ENCODE measurements at places on chromosomes 16 and 17. TPM values are rescaled to one million over a fixed set of nuclear protein-coding genes. Genes with fewer than 3 reads are reported as not detected.

DNA sequence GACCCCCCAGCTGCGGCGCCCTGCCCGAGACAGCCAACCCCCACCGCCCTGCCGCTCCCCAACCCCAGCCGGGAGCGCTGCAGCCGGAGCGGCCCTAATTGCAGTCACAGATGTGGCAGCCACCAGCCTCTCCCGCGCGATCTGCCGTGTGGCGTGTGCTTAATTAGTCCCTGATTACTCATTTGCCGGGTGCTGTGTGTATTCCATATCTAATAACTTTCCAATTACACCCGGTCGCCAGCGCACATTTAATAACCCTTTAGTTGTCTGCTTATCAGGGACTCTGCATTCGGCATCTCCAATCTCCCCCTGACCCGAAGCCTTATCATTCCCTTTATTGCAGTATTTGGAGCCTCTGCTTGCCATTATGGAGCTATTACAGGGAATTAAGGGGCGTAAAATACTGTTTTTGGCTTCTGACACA, 236.7 kb upstream of the CIBAR2 start:
- H3K27me3 ChIP-seq = peaks cover under 1% of the 10 kb centered on the region
- no peak overlapping the region for H3K27ac ChIP-seq
- H3K36me3 ChIP-seq = no peaks in the 10 kb centered on the region
- no peak for DNase-seq
- no peak overlapping the region for H3K4me3 ChIP-seq
- H3K4me1 ChIP-seq = no peaks in the 10 kb centered on the region

The TEDC2 gene
- 24.0 TPM for total RNA-seq

DNA sequence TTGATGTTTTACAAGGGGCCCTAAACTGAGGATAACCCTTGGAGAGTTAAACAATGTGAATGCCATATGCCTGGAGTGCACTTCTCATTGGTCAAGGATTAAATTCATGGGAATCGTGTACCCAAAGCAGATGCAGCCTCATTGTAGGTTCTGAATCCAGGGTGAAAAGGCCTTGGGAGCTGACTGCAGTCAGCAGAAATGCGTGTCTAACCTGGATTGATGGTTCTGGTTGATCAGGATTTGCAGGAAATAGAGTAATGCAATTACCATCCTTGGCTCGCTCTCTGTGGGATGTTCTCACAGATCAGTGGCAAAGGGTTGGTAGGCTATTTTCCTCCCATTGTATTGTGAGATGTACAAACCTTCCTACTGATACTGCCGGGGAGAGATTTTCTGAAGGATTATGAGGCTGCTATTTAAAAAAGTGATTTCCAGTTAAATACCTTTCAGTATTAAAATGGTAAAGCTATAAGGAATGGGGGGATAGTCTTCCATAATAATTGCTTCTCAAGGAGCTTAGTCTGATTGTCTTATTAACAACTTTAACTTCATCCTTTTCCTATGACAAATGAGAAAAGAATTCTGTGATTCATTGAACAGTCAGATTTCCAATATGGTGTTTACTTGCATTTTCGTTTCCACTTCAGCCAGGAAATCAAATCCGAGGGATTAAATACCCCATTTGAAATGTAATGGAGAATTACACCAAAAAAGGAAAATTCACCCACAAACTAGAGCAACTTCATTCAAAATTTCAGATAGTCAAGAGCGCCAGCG, 1028.1 kb upstream of the EEF2KMT start:
- no peaks in the 10 kb centered on the region for H3K27me3 ChIP-seq
- DNase-seq = no peak
- H3K4me3 ChIP-seq = no peak overlapping the region
- no peaks in the 10 kb centered on the region for H3K4me1 ChIP-seq
- H3K36me3 ChIP-seq = no peaks in the 10 kb centered on the region

The SARM1 gene
- 25.7 TPM for total RNA-seq

- peaks cover 53% of the 10 kb centered on the region for H3K4me1 ChIP-seq
- H3K27ac ChIP-seq = peak overlapping the region; percentile 16
- H3K36me3 ChIP-seq = no peaks in the 10 kb centered on the region
- no peak overlapping the region for H3K4me3 ChIP-seq
These were observed 49.8 kb downstream of the UBE2G1 start for GRCh38 chr17:4316648-4317047.

DNA sequence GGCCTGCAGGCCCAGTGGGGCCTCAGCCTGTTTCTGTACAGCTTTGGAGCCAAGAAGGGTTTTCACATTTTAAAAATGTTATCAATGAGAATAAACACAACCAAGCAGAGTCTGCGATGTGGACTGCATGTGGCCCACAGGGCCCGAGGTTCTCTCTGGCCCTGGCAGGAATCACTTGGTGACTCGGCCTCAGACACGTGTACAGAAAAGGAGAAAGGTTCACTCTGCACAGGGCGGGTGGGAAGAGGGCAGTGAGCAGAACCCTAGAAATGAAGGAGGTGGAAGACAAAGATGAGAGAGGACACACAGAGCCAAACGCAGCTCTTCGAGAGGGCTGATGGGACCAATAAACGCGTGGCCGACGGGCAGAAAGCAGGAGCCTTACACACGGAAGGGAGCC, 11.6 kb upstream of the ZNF750 start:
- no peak for DNase-seq
- peaks cover 11% of the 10 kb centered on the region for H3K4me1 ChIP-seq
- no peak overlapping the region for H3K4me3 ChIP-seq

GRCh38 chr16:68079626-68080344, 5.4 kb upstream of the NFATC3 start:
- H3K27me3 ChIP-seq = no peaks in the 10 kb centered on the region
- peak overlapping the region; percentile 96 for H3K27ac ChIP-seq
- peak; percentile 78 for DNase-seq
- peaks cover 78% of the 10 kb centered on the region for H3K4me1 ChIP-seq

DNA sequence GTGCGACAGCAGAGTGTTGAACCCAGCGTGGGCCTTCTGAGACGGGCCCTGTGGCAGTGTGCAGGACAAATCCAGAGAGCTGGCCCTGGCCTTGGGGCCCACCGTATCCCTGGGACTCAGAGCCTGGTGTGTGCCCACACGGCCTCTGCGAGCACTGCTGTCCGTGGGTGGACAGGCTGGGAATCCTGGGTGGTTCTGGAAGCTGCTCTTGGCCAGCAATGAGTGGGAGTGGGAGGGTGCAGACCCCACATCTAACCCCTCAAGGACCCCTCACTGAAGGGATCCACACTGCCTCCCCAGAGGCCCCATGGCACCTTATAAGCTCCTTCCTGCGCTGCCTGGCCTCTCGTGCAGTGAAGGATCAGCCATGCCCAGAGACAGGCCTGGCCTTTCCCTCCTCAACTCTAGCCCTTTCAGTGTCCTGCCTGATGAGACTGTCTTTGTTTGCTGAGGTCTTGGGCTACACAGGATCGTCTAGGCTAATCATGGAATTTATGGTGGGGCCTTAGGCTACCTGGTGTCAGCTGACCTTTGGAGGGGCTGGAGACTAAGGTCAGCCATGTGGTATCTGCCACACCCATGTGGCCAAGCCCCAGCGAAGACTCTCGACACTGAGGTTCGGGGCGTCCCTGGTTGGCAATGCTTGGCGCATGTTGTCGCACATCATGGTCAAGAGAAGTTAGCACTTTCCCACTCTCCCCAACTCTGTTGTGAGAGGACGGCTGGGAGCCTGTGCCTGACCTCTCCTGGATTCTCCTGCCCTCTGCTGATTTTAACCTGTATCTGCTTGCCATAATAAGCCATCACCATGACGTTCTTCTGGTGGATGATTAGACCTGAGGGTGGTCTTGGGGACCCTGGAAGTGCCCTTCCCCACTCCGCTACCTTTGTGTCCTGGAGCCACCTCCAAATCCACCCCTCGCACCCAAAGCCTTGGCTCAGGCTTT, 16.4 kb upstream of the GINS2 start:
- H3K27ac ChIP-seq = no peak overlapping the region
- no peaks in the 10 kb centered on the region for H3K4me1 ChIP-seq
- H3K27me3 ChIP-seq = no peaks in the 10 kb centered on the region
- H3K36me3 ChIP-seq = no peaks in the 10 kb centered on the region
- no peak for DNase-seq

DNA sequence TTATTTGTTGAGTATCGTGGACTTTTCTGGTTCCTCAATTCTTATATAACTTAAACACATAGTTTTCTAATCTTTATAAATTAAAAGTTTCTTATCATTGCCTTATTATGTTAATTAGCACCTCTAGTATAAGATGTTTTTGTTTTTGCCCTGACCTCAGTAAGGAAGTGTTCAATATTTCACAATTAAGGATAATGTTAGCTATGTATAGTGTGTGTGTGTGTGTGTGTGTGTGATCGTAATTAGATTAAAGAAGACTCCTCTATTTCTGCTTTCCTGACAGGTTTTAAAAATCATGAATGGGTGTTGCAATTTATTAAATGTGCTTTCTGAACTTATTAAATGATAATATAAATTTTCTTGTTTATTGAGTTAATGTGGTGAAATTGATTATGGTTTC, 12.0 kb downstream of the IL21R start:
- no peak for DNase-seq
- H3K27ac ChIP-seq = peak overlapping the region; percentile 34
- H3K36me3 ChIP-seq = peaks cover 89% of the 10 kb centered on the region

- DNase-seq = no peak
- no peaks in the 10 kb centered on the region for H3K36me3 ChIP-seq
- no peaks in the 10 kb centered on the region for H3K4me1 ChIP-seq
- H3K27ac ChIP-seq = no peak overlapping the region
These were observed 965.9 kb upstream of the EEF2KMT start for GRCh38 chr16:6063526-6063925.

GRCh38 chr17:63398680-63399079, 47.4 kb downstream of the CYB561 start:
- no peak overlapping the region for H3K4me3 ChIP-seq
- H3K36me3 ChIP-seq = no peaks in the 10 kb centered on the region
- no peaks in the 10 kb centered on the region for H3K27me3 ChIP-seq
- no peaks in the 10 kb centered on the region for H3K4me1 ChIP-seq
- no peak for DNase-seq
- no peak overlapping the region for H3K27ac ChIP-seq

DNA sequence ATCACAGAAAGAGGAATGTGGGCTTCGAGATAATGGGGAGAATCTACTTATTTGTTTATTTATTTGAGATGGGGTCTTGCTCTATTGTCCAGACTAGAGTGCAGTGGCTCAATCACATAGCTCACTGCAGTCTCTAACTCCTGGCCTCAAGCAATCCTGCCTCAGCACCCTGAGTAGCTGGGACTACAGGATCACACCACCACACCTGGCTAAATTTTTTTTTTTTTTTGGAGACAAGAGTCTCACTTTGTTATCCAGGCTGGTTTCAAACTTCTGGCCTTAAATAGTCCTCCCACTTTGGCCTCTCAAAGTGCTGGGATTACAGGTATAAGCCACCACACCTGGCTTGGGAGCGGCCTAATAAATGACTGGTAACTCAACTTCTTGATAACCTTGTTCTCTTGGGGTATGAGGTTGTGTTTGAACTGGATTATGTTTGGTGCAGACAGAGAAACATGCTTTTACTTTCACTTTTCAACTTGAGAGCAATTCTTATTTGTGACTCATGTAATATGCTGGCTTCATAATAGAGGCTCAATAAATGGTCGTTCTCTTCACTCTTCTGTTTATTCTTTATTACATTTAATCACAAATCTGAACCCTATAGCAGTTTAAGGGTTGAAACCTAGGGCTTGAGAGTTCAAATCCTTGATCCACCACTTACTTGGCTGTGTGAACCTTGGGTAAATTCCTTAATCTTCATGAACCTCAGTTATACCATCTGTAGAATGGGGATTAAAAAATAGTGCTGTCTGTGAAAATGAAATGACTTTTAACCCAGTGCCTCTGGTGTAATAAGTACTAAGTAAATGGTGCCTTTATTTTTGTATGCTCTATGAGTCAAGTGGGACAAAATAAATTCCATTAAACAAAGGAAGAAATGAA, 129.1 kb upstream of the HS3ST2 start:
- no peak for DNase-seq
- H3K4me1 ChIP-seq = peaks cover 4% of the 10 kb centered on the region
- peaks cover 6% of the 10 kb centered on the region for H3K27me3 ChIP-seq
- no peak overlapping the region for H3K27ac ChIP-seq
- no peaks in the 10 kb centered on the region for H3K36me3 ChIP-seq
- H3K4me3 ChIP-seq = no peak overlapping the region

Data from activated naive CD8-positive, alpha-beta T cell treated with anti-CD3 and anti-CD28 coated beads for 36 hours (primary cell).